Fibroblast of gingiva (primary cell): ENCODE measurements at places on chromosomes 5 and 9.

GRCh38 chr9:129688285-129689043, 23.0 kb downstream of the PRRX2 start:
- DNase-seq, result no peak

DNA sequence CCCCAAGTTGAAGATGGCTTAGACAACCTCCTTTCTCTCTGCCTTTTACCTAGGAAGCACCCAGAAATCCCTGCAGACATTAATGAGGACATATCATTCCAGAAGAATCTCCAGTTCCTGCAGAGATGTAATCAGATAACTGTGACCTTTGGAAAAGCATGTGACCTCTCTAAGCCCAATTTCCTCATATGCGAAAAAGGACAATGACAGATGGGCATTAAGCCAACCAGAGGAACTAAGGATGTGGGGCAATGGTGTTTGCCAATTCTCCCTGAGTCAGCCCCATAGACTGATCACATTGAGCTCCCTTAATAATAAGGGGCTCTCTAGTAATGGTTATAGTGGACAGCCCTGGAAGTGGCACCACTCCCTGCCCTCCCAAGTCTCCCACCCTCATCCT, 10.1 kb upstream of the FOXI1 start:
- DNase-seq, result peak; percentile 2

- peak; percentile 72 for DNase-seq
Measured at GRCh38 chr5:135456238-135457099, 4.3 kb upstream of the TIFAB start.

GRCh38 chr5:92704590-92704989, 876.4 kb downstream of the NR2F1-AS1 start:
- DNase-seq, result no peak

GRCh38 chr5:154755361-154756008, at the start of gene LARP1:
Gene LARP1 (plus strand): TSS chr5:154755377. CDS start chr5:154755758, 381 bp downstream.
- DNase-seq, result no peak

GRCh38 chr9:100071271-100071670, 27.5 kb downstream of the ERP44 start:
- no peak for DNase-seq

- peak; percentile 32 for DNase-seq
Measured at GRCh38 chr9:38079461-38080031, 10.5 kb upstream of the SHB start.

GRCh38 chr9:115306865-115307264, 188.9 kb upstream of the TNC start:
- peak; percentile 57 for DNase-seq

DNA sequence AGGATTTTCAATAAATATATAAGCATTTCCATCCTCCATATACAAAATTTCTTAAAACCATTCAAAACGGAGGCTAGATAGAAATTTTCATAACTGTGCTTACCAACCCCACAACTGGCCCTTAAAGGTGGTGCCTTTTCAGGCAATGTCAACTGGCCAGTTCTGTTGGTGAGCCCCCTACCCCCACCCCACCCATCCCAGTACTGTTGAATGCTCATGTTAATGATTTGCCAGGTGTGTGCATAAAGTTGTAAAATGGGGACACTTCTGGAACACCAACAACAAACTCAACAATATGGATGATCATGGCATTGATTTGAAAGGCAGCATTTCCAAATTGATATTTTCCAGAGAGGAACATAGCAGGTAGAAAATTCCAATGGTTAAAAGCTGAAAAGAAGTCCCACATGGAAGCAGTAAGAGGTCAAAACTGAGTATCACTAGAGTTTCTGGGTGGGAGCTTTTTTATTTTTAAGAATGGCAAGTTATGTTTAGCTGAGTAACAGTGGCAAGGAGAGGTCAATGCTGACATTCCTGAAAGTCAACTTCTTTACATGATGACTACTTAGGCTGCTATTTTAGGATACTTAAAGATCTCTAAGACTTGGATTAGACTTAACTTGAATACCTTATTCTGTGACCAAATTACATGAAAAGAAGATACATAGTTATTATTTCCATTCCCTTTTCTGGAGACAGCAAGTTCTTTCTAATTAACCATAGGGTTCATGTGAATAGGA, 2.7 kb downstream of the LEAP2 start:
- no peak for DNase-seq

DNA sequence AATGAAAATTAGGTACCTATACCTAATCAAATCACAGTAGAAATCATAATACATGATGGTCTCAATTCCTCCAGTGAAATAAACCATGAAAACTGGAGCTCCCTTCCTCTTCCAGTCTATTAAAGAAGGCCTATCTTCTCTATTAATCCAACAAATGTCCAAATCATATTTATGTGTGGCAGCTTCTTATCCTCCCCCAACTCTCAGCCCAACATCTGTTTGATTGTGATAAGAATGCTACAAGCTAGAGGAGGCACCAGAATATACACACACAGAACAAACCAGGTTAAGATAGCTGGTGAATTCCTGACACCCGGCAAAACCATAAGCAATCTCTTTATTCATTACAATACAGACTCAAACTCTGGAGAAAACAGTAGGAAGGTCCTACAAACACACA, 110.8 kb downstream of the FBXL17 start:
- no peak for DNase-seq

DNA sequence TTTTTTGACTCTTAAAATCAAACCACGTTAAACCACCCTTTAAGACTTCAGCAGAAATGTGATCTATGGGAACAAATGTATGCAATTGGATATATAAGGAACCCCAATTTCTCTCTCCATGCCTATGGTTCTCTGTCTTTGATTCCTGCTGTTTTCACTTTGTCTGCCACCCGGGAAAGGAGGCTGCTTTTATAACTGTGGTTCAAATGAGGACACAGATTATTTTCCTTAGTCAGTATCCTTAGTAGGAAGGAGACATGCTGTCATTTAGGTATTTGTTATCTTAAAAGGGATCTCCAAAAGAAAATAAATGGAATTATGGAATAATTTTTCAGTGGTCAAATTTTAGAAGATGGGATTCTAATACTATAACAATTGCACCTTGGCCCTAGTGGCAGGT, 176.1 kb upstream of the NREP start:
- DNase-seq, result no peak

GRCh38 chr5:14560091-14560595, 21.4 kb upstream of the OTULINL start:
- no peak for DNase-seq

DNA sequence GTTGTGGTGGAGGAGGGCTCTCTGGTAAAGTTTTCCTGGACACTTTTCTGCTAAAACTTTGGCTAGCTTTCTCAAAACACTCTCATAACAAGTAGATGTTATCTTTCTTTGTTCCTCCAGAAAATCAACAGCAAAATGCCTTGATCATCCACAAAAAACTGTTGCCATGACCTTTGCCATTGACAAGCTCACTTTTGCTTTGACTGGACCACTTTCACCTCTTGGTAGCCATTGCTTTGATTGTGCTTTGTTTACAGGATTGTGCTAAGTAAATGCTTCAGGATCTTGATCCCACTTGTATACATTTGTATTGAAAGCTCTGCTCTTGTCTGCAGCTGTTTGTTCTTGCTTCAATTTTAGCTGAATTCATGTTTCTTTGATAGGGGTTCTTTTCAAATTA, 143.9 kb upstream of the NR3C1 start:
- no peak for DNase-seq

- no peak for DNase-seq
Measured at GRCh38 chr9:127738666-127739065, 3.6 kb upstream of the TOR2A start.

DNA sequence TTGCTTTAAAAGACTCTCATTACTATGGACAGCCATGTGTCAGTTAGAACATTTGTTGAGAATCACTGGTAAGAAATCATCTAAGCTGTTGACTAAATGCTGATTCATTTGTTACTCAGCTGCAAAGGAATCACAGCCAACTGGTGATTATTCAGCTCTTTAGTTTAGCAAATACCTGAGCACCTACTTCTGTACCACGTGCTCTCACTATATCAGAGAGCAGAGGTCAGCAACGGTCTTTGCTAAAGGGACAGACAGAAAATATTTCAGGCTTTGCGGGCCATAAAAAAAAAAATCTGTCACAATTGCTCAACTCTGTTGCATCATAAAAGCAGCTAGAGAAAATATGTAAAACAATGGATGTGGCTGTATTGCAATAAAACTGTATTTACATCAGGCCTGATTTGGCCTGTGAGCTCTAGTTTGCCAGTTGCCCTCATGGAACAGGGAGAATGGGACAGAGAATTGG, 377.6 kb downstream of the DNAH5 start:
- DNase-seq, result peak; percentile 44

DNA sequence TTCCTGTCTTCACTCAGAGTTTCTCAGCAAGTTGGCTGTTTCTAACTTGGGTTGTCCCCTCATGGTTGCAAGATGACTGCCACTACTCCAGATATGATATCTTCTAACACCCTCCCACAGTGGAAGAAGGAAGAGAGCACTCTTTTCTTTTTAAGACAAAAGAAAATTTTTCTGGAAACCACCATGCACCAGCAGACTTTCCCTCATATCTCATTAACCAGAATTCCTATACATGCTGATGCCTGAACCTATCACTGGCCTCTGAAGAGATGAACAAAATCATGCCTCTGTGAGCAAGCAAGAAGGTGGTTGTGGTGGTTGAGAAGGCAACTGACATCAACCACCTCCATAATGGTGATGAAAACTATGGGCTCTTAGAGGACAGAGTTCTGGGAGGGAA, 56.8 kb downstream of the FEM1C start:
- DNase-seq, result no peak
